ENCODE measurements at places on chromosomes 7 and 10. TPM values are rescaled to one million over a fixed set of nuclear protein-coding genes. Genes with fewer than 3 reads are reported as not detected.

GRCh38 chr7:14504134-14504533 lies 398.4 kb downstream of the DGKB start:
- no peak for DNase-seq
- no peaks in the 10 kb centered on the region for H3K4me1 ChIP-seq
- no peak overlapping the region for H3K27ac ChIP-seq
- H3K4me3 ChIP-seq, result no peak overlapping the region

GRCh38 chr7:99625321-99625720 lies 8.6 kb downstream of the ZSCAN25 start:
- peak overlapping the region; percentile 61 for H3K27ac ChIP-seq
- DNase-seq, result no peak
- no peaks in the 10 kb centered on the region for H3K27me3 ChIP-seq

DNA sequence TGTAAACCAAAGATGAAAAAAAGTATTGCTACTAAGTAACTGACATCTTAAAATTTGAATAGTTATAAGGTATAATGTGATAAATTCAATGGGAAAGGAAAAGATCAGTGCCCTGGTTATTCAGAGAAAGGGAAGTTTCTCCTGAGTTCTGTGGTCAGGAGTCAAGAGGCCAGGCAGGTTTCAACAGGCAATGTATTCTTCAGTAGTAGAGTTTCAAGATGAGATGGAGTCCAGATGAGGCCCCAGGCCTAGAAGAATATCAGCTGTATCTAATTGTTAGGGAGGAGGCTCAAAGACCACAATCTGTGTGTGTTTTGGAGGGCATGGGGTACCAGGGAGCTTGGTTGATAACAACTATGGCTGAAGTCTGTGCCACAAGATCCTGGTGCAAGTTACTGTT lies 101.4 kb upstream of the DLX6 start:
- H3K4me1 ChIP-seq, result no peaks in the 10 kb centered on the region
- H3K27ac ChIP-seq, result no peak overlapping the region
- DNase-seq, result no peak
- H3K27me3 ChIP-seq, result no peaks in the 10 kb centered on the region

Gene MMP21
- total RNA-seq, result 0.79 TPM

Gene SFRP4
- total RNA-seq, result not detected
